Left ventricle myocardium inferior (tissue), 1 donor: ENCODE measurements at places on chromosomes 4 and X. TPM values are rescaled to one million over a fixed set of nuclear protein-coding genes. Genes with fewer than 3 reads are reported as not detected.

DNA sequence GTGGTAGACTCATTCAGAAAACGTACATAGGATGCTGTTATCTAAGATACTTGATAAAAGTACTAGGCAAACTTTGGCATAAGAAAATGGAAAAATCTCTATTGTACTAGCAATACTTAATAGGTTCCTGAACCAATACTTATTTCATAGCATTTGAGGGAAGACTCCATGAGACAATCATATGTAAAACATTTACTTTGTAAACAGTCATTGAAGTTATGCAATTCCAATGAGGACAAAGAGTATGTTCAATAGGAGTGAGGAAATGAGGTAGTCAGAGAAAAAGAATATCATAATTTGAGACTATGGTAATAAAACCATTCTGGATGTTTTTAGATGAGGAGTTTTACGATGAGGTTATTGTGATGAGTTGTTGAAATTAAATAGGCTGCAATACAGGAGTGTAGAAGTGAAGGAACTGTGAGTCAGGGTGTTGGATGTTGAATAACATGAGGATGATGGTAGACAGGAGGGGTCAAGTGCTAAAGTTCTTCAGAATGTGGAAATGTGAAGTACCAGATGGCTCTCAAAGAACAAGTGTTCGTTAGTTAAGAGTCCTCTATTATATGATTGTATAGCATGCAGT, 397.9 kb downstream of the PPP3CA start:
- no peak for DNase-seq

- no peak for DNase-seq
Observed at GRCh38 chrX:74160816-74161215, 143.2 kb upstream of the ZCCHC13 start.

DNA sequence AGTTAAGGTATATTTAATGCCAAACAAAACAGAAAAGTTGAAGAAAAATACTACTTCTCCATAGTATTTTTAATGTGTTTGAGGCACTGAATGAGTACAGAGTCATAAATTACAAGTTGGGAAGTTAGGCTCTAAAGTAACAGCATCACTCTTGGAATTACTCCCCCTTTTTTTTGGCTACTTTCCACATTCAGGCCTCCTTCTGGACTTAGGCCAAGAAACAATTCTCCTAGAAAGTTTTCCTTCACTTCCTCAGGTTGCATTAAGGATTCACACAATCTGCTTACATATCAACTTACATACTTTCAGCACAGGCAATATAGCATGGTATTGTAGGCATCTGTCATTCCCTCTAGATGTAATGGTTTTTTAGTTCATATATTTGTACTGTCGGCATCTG, 52.1 kb downstream of the TMEM165 start:
- DNase-seq = no peak

- no peak for DNase-seq
Observed at GRCh38 chr4:65249111-65249510, 421.2 kb downstream of the EPHA5 start.

DNA sequence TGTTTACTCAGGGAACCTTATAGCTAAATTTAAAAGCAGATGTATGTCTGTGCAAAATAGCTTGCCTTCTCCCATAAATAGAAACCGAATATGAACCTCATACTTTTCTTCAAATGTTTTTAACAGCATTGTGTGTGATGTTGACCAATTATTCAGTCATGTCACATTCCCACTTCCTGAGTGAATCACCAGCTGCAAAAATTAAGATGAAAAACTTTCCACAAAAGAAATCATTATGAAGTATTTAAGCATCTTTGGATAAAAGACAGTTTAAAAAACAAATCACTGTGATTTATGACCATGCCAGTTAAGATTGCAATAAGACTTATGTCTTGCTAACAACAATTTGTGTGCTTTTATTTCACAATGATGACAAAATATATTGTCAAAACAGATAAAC, 220.1 kb downstream of the PDGFC start:
- DNase-seq = no peak

DNA sequence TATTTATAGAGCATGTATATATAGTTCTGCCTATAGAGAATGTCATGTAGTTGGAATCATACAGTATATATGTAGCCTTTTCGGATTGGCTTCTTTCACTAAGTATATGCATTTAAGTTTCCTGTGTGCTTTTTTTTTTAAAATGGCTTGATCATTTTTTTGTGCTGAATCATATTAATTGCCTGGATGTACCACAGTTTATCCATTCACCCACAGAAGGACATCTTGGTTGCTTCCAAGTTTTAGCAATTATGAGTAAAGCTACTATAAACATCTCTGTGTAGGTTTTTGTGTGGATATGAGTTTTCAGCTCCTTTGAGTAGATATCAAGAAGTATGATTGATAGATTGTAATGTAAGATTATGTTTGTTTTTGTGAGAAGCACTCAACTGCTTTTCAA, 23.8 kb downstream of the PTTG2 start:
- no peak for DNase-seq

- DNase-seq = no peak
Observed at GRCh38 chr4:97531351-97531750, 611.9 kb downstream of the STPG2 start.

- no peak for DNase-seq
Observed at GRCh38 chrX:128436397-128437103, 384.3 kb upstream of the ACTRT1 start.

GRCh38 chr4:174635732-174636131, 113.4 kb upstream of the HPGD start:
- DNase-seq = no peak

GRCh38 chr4:3784454-3785291, 18.5 kb downstream of the ADRA2C start:
- DNase-seq = no peak

DNA sequence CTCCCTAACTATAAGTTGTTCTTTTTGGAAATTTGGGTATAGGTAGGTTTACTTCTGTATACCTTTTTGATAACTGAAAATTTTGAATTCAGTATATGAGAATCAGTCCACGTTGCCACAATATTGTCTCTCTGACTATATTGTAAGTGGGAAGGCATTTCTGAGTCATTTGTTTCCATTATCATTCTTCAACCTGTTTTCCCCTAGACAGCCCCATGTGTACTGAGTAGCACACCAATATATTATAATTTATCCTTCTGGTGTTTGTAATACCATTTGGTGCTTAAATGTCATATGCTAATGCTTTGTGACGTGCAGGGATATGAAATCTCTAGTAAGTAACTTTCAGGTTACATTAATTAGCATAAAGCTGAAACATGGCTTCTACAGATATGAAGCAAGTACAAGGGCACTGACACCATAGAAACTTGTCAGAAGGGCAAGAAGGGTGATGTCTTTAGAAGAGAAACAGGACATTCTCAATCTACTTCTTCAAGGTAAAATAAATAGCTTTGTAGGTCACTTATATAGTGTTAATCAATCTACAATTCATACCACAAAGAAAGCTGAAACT, 27.7 kb downstream of the PAK3 start:
- DNase-seq = no peak

DNA sequence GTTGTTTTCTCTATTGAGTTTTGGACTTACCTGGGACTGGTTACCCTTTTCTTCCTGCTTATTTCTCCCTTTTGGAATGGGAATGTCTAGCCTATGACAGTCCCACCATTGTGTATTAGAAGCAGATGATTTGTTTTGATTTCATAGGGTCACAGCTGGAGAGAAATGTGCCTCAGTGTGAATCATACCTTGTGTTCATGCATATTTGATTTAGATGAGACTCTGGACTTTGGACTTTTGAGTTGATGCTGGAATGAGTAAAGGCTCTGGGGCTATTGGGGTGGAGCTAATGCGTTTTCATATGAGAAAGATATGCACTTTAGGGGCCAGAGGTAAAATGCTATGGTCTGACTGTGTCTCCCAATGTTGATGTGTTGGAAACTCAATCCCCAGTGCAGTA, 30.5 kb upstream of the TEX13C start:
- DNase-seq = no peak

DNA sequence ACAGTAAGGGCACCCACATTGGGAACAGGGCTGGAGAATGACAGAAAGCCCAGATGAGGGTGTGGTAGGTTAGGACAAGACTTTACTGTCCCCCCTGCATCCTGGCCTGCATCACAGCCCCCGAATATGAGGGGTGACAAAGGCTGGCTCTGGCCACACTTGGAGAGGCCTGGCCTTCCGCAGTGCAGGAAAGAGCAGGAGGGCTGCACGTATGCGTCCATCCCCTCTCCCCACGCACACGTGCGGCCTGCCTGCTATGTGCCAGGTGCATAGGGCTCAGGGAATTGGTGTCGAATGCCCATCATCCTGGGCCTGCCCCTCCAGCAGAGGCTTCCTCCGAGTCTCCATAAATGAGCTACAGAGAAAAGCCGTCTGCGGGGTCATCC, 80.5 kb downstream of the ABLIM2 start:
- no peak for DNase-seq

- DNase-seq = no peak
Observed at GRCh38 chr4:186557061-186557460, 1.7 kb upstream of the MTNR1A start.

DNA sequence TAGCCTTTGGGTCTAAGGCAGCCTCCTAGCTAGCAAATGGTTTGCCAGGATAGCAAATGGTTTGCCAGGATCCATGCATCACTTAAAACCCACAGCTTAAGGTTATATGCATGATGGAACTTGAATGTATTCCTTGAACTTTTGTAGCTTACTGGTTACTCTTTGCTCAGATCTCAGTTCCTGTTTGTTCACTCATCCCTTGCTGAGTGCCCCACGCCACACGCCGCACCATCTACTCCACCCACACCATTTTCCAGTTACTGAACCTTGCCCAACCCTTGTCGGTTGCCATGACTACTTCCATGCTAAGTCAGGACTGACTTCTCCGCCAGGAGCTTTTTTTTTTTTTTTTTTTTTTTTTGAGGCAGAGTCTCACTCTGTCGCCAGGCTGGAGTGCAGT, 29.5 kb upstream of the XIAP start:
- DNase-seq = no peak

- no peak for DNase-seq
Observed at GRCh38 chr4:75031775-75032174, 98.9 kb downstream of the PARM1 start.

DNA sequence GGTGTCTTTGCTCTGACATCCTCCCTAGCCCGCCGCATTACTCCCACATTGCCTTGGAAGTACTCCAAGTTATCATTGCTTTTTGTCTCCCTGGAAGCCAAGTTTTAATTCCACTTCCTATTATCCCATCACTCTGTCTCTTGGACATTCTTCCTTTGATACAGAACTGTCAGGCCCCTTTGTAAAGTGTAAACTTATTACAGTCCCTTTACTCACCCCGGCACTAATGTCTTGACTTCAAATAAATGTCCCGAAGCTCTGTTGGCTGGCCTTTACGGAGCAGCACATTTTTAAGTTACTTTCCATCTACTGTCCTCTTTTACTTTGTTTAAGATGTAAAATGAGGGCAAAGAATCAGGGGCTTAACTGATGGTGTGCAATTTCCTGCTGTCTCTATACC, 223.5 kb upstream of the IGFBP7 start:
- no peak for DNase-seq

GRCh38 chr4:78788007-78788889, 12.1 kb downstream of the BMP2K start:
- DNase-seq = no peak

DNA sequence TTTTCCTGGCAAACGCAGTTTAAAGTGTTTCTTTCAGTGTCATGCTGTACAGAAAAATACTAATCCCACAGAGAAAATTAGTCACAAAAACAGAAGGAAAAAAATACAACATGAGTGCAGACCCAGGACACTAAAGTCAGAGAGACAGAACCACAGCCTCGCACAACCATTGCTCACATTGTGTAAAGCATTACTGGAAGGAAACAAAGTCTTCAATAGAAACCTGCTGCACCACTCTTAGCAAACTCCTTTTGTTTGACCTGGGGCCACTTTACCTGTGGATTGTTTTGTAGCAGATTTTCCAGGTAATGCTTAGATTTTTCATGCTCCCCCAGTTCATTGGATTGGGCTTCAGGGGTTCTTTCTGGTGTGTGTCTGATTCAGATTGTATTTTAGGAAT, 131.8 kb upstream of the TMLHE start:
- DNase-seq = no peak

GRCh38 chrX:75781611-75782010, 3.4 kb downstream of the MAGEE2 start:
- DNase-seq = peak; percentile 29

DNA sequence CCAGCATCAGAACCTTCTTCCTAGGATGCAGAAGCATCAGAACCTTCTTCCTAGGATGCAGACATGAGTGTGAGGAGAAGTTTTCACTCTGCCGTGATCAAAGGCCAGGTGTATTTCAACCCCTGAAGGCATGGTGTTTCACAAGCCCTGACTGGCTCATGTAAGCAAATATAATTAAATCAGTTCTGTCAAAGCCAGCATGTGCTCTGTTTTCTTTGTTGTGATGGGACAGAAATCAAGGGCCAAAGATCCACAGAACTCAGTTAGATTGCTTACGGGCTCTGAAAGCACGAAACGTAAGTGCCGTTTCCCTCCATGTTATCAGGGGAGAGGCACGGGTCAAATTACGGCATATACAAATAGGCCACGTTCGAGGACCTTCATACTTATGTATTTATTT, 32.0 kb upstream of the CLDN24 start:
- DNase-seq = no peak

- no peak for DNase-seq
Observed at GRCh38 chrX:14919407-14919806, 46.2 kb downstream of the MOSPD2 start.

Gene RS1
- not detected for total RNA-seq
